ENCODE measurements at places on chromosomes 11 and 22.

DNA sequence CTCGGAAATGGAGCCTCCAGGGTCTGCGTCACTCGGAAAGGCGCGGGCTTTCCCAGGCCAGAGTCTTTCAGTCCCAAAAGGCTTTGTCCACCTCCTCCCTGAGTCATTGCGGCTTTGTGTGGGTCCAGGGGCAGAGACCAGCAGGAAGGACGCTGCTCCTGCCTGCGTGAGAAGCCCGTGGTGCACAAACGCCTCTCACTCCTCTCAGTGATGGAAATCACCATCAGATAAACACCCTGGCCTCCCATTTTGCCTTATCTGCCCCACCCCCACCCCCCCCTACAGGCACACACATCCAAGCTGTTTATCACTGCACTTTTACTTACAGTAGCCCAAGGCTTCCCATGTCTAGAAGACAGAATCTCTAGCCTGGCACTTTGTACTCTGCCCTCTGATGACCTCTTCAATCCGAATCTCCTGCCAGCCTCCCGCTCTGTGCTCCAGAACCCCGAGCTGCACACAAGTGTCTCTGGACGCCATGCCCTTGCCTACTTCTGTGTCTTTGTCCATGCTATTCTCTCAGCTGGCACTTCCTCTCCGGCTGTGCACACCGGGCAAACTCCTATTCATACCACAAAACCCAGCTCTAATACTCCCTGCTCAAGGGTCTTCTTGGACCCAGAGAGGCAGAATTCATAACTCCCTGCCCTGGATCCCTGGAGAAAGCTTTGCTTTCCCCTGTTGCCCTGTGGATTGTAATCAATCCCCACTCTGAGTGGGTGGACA lies 954.6 kb downstream of the TBC1D22A start:
- DNase-seq, result no peak

DNA sequence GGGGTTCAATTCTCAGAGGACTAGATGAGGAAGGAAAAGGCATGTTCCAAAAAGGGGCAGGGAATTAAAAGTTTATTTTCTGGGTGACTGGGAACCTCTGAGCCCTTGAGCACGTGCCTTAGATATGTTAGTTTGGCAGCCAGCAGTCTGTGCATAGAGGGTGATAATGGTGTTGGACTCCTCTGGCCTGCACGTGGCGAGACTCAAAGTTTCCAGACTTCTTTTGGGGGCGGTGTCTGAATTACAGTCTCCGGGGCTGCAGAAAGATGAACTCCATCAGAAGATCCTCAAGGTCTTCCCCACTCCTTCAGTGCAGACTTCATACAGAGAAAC lies 861 bp upstream of the ZNRF3 start:
- no peak for DNase-seq

GRCh38 chr11:113681711-113682413 lies 24.2 kb downstream of the TMPRSS5 start:
- no peak for DNase-seq

DNA sequence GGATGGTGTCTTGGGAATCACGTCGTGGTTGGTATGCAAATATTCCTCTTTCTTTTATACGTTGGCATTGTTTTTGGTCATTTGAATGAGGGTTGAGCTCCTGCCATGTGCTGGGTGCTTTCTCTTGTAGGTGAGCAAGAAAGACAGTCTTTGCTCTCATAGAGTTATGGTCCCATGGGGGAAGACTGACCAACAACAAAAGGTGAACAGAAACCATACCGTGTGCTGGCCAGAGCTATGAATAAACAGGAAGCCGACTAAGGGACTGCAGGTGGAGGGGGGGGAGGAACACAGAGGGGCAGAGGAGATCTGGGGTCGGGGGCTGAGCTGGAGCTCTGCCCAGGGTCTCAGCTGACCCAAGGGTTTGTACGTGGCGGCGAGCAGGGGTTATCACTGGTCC lies 245.3 kb downstream of the CTTN start:
- no peak for DNase-seq

GRCh38 chr22:43036282-43036829 lies 21.4 kb upstream of the PACSIN2 start:
- DNase-seq, result no peak

Measured in naive thymus-derived CD8-positive, alpha-beta T cell (primary cell).